Upper lobe of right lung (tissue), 1 donor: ENCODE measurements at places on chromosomes 13 and 19. TPM values are rescaled to one million over a fixed set of nuclear protein-coding genes. Genes with fewer than 3 reads are reported as not detected.

The PRTN3 gene
- not detected for total RNA-seq

The FGF21 gene
- not detected for total RNA-seq

The LRRC8E gene
- 11.0 TPM for total RNA-seq

The CCNA1 gene
- total RNA-seq = 0.46 TPM

The TMEM150B gene
- 23.9 TPM for total RNA-seq

The NLRP4 gene
- not detected for total RNA-seq

The ZNF99 gene
- 0.09 TPM for total RNA-seq

The HSPH1 gene
- total RNA-seq = 79.8 TPM

The C19orf33 gene
- 63.0 TPM for total RNA-seq

DNA sequence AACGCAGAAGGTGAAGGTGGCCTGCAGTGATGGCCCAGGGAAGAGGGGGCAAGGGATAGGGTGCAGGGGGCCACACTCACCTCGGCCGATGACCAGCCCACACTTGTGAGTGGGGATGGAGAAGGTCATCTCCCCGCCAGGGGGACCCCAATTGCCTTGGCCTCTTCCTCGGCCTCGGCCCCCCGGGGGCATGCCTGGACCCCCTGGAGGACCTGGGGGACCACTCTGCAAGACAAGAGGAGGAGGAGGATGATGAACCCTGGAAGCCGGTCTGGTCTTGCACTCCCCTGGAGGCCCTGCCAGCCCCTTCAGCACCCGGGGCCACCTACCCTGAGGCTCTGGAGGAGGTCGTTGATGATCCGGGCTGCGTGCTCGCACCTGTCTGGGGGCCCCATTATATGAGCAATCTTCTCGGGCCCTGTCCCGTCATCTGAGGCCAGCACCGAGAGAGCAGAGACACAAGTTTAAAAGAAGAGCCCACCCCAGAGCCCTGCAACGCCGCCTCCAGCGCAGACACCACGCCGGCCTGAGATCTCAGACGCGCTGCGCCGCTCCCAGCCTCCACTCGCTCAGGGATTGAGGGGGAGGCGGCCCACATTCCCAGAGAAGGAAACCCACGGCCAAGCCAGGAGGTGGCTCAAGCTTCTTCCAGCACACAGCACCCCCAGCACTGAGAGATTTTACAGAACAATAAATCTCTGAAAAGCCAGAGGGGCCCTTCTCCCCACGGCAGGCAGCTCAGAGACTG lies 7.8 kb downstream of the KHSRP start:
- H3K27ac ChIP-seq = no peak overlapping the region
- H3K36me3 ChIP-seq = peaks cover 80% of the 10 kb centered on the region
- no peak overlapping the region for H3K4me3 ChIP-seq
- H3K4me1 ChIP-seq = peaks cover 3% of the 10 kb centered on the region

- no peaks in the 10 kb centered on the region for H3K36me3 ChIP-seq
- no peaks in the 10 kb centered on the region for H3K27me3 ChIP-seq
- no peak overlapping the region for H3K27ac ChIP-seq
- no peak overlapping the region for H3K4me3 ChIP-seq
Measured at GRCh38 chr13:48776401-48776800, 122.7 kb downstream of the CYSLTR2 start.

GRCh38 chr19:54561840-54562239 lies 11.8 kb upstream of the LILRA2 start:
- H3K36me3 ChIP-seq = no peaks in the 10 kb centered on the region
- H3K27ac ChIP-seq = no peak overlapping the region
- peak; percentile 49 for DNase-seq
- H3K4me3 ChIP-seq = no peak overlapping the region
- H3K4me1 ChIP-seq = no peaks in the 10 kb centered on the region

DNA sequence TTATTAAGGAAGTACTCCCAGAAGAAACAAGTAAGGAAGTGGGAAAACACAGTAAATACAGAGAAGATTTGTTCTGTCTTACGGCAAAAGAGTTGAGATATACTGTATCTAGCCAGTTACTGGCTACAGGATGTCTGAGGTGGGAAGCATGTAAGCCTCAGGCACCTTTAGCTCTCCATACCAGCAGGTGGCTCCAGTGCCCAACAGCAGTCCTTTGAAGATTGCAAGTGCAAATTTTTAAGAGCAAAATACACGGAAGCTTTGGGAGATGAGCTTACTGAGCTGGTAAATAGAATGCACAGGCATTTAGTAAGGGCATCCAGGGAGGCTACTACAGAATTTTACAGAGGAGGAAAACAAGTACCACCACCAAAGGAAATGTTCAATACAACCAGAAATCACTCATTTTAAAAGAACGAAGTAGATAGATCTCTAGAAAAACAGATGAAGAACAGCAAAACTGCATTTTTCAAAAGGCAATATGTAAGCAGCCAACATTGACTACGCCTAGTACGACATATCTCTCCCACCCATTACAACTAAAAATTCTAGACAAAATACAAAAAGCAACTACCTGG lies 57.9 kb upstream of the VSTM2B start:
- H3K27me3 ChIP-seq = no peaks in the 10 kb centered on the region
- no peak overlapping the region for H3K4me3 ChIP-seq
- DNase-seq = no peak
- H3K36me3 ChIP-seq = no peaks in the 10 kb centered on the region
- no peaks in the 10 kb centered on the region for H3K4me1 ChIP-seq

- H3K27me3 ChIP-seq = no peaks in the 10 kb centered on the region
- no peak overlapping the region for H3K4me3 ChIP-seq
- no peak for DNase-seq
Measured at GRCh38 chr19:18262917-18263316, 11.3 kb downstream of the IQCN start.

DNA sequence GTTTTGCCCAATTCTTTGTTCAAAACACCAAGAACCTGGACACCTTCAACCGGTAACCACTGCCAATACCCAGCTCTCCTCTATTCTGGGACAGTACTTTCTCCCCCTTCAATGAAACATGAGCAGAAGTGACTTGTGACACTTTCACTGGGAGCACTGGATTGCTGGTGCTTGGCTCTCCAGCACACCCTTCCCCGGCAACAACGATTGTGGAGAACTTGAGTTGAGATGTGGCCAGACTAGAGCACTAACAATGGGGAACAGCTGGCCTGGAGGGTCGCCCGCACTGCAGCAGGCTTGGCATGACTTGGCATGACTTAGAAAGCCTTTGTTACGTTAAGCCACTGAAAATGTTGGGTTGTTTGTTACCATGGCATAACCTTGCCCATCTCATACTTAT lies 7.5 kb upstream of the B3GLCT start:
- H3K27me3 ChIP-seq = no peaks in the 10 kb centered on the region
- H3K27ac ChIP-seq = no peak overlapping the region
- no peaks in the 10 kb centered on the region for H3K4me1 ChIP-seq

- no peak overlapping the region for H3K27ac ChIP-seq
- no peak for DNase-seq
- no peak overlapping the region for H3K4me3 ChIP-seq
- no peaks in the 10 kb centered on the region for H3K36me3 ChIP-seq
Measured at GRCh38 chr13:100503622-100504021, 85.0 kb downstream of the GGACT start.

DNA sequence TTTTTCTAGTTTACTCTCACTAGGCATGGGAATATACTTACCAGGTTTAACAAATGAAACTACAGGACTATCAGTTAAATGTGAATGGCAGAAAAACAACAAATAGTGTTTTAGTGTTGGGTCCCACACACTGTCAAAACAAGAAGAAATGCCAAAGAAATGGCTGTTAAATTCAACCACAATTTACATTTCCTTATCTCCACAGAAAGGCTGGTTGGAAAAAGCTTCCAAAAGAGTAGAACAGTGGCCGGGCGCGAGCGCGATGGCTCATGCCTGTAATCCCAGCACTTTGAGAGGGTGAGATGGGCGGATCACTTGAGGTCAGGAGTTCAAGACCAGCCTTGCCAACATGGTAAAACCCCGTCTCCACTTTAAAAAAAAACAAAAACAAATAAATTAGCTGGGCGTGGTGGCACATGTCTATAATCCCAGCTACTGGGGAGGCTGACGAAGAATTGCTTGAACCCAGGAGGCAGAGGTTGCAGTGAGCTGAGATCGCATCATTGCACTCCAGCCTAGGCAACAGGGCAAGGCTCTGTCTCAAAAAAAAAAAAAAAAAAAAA lies 66.5 kb downstream of the SERP2 start:
- DNase-seq = no peak
- no peak overlapping the region for H3K27ac ChIP-seq
- H3K36me3 ChIP-seq = no peaks in the 10 kb centered on the region
- peaks cover 18% of the 10 kb centered on the region for H3K4me1 ChIP-seq
- no peaks in the 10 kb centered on the region for H3K27me3 ChIP-seq

DNA sequence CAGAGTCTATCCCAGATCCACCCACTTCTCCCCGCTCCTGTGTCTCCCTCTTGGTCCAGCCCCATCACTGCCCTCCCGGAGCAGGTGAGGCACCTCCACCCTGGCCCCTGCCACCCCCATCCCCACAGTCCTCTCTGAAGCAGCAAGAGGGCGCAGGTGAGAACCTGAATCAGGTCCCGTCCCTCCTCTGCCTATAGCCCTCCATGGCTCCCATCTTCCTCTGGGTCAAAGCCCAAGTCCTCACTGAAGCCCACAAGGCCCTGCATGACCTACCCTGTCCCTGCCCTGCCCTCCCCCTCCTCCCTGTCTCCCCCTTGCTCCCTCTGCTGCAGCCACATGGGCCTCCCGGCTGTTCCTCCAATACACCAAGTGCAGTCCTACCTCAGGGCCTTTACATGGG lies 10.8 kb upstream of the ZNRF4 start:
- H3K27me3 ChIP-seq = peaks cover 16% of the 10 kb centered on the region
- DNase-seq = no peak
- no peak overlapping the region for H3K27ac ChIP-seq
- H3K4me1 ChIP-seq = no peaks in the 10 kb centered on the region
- no peak overlapping the region for H3K4me3 ChIP-seq
- H3K36me3 ChIP-seq = no peaks in the 10 kb centered on the region
